Nephron progenitor cell (in vitro differentiated cells): ENCODE measurements at places on chromosomes 1 and 21.

- no peak for DNase-seq
Measured at GRCh38 chr21:36041910-36042309, 18.4 kb downstream of the SETD4 start.

DNA sequence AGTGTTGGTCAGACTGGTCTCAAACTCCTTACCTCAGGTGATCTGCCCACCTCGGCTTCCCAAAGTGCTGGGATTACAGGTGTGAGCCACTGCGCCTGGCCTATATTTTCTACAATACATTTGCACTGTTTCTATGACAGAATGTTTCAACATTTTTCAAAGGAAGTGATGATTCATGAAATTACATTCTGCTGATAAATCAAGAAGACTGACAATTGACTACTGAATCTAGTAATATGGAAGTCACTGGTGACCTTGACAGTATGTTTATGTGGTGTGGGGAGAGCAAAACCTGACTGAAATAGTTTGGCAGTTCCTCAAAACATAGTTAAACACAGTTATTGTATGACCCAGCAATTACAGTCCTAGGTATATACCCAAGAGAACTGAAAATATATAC is 18.1 kb downstream of the LRIF1 start:
- DNase-seq = no peak

DNA sequence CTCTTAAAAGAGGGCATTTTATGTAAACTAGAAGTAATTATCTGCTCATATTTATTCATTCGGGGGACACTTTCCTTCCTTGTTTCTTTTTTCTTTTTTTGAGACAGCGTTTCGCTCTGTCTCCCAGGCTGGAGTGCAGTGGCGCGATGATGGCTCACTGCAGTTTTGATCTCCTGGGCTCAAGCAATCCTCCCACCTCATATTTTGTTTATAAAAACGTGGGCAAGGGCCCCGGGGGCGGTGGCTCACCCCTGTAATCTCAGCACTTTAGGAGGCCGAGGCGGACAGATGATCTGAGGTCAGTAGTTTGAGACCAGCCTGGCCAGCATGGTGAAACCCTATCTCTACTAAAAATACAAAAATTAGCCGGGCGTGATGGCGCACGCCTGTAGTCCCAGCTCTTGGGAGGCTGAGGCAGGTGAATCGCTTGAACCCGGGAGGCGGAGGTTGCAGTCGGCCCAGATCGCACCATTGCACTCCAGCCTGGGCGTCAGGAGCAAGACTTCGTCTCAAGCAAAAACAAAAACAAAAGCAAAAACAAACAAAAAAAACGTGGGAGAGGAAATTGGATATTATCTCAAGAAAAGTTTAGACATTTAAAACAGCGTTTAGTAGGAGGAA is 926 bp upstream of the DFFA start:
- no peak for DNase-seq

- DNase-seq = no peak
Measured at GRCh38 chr1:209390764-209391163, 192.8 kb upstream of the CAMK1G start.

GRCh38 chr21:29190923-29191331 is 60.5 kb downstream of the MAP3K7CL start:
- DNase-seq = no peak
